AML-193 (cell line): ENCODE measurements at places on chromosomes 11 and 22.

DNA sequence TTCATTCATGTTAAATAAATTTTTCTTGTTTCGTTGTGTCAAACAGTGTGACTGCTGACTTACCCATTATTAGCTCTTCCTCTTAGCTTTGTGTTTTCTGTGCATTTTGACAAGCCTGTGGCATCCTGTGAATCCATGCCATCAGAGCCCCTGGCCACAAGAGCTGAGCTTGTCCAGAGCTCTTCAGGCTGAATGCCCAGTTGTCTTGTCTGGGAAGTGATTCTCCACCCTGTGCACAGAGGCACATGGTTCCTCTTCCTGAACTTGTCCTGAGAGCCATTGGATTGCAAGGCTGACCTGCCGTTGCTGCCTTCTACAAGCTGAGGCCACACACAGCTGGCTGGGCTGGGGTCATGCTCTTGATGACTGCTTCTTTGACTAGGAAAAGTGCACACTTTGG, 64.1 kb downstream of the PPP6R3 start:
- no peak for DNase-seq

DNA sequence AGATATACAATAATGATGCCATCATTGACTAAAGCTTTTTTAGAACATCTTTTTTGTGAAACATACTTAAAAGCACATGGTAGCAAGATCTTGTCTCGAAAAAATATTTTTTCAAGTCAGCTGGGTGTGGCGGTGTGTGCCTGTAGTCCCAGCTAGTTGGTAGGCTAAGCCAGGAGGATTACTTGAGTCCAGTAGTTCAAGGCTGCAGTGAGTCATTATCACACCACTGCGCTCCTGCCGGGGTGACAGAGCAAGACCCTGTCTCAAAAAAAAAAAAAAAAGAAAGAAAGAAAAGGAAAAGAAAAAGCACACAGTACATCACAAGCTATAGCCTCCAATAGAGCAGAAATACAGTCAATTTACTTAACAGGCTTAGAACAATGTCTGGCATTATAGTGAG, 37.0 kb downstream of the ENTHD1 start:
- no peak for DNase-seq

DNA sequence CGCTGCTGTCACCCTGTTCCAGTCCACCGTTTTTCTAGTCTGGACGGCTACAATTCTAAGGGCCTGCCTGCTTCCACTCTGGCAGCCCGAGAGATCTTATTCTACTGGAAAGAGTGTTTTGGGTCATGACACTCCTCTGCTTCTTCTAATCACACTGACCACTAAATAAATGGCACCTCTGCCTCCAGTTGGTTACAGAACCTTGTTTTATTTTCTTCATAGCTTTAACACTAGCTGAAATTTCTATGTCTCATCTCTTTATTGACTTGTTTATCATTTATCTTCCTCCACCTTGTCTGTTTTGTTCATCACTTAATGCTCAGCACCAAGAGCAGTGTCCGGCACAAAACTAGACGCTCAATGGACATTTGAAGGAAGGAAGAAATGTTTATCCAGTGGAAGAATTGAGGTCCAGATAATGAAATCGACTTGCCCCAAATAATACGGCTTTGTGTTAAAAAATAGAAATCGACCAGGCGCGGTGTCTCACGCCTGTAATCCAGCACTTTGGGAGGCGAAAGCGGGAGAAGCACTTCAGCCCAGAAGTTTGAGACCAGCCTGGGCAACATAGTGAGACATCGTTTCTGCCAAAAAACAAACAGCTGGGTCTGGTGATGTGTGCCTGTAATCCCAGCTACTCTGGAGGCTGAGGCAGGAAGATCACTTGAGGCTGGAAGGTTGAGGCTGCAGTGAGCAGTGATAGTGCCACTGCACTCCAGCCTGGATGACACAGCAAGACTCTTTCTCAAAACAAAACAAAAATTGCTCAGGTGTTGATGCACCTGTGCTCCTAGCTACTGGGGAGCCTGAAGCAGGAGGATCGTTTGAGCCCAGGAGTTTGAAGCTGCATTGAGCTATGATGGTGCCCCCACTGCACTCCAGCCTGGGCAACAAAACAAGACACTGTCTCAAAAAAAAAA, 693 bp upstream of the PRR14L start:
- DNase-seq, result no peak

DNA sequence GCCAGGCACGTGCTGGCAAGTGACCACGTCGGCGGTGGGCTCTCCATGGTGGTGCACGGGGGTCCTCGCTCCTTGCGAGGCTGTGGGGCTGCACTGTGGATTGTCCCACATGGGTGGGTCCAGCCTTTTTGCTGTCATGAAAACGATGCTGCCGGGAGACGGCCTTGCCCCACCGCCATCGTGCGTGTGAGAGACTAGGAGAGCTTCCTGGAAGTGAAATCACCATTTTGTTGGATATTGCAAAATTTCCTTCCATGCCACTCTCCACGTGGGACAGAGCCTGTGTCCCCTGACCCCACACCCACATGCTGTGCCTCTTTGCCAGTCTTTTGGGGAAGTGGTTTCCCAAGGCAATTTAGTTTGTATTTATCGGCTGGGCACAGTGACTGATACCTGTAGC, 18.2 kb upstream of the GRAMD4 start:
- DNase-seq, result peak; percentile 94

DNA sequence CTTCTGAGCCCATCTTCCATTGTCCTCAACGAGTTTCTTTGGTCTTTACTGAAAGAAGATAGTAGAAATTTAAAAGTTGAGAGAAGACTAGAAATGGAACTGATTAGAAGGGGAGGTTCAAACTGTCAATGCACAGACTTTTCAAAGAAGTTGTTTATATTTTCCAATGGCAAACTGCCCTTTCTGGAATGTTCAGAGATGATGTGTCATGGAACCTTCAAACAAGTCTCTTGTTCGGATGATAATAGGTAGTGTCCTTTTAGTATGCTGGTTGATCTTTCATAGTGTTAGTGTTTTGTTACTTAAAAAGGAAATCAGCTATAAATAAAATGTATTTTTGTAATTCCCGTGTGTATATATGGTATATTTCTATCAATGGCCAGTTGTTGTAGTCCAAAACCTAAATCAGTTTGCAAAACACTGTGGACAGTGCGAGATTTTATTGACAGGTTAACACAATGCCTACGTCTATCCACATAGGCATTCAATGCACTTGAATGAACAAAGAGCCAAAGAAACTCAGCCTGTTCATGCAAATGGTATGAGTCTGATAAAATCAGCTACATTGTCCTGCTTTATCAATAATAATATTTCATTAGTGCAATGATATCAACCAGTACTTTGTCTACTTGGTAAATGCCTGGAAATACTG, 30.9 kb downstream of the C11orf91 start:
- no peak for DNase-seq

- DNase-seq, result no peak
Observed at GRCh38 chr11:1479006-1479677, 7.4 kb downstream of the MOB2 start.

GRCh38 chr11:69637941-69638871, 2.8 kb upstream of the CCND1 start:
- DNase-seq, result no peak

DNA sequence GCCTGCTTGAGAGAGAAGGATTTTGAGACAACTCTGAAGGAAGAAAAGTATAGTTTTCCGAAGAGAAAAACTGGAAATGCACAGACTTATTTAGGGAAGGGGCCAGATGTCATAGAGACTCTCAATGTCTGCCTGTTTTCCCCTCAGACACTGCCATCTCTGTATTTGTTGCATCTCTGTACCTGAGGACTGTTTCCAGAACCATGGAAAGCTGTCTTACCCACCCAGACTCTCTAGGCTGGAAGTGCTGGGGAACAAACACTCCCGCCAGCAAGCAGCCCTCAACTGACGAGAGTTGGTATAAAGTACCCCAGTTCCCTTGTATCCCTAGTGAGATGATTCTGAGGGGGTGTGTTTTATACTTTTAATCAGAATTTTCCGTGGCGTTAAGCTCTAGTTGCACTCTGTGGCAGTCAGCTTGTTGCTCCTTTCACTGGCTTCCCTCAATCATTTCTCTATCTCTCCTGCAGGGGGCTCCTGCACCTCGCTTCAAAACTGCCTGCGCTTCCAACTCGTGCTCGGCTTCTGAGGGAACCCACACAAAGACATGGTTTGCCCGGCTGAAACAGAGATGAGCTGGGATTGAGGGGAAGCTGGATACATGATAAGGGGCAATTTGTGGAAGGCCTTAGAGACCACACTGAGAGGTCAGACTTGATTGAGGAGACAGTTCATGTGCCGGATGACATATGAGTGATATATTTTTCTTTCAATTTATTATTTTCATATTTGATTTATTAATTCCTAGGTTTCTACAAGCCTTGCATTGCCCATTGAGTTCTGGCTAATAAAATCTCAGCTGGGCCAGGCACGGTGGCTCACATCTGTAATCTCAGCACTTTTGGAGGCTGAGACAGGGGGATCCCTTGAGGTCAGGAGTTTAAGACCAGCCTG, 36.9 kb upstream of the CLPB start:
- peak; percentile 81 for DNase-seq

- no peak for DNase-seq
Observed at GRCh38 chr11:57359896-57360690, 20.9 kb downstream of the PRG3 start.

DNA sequence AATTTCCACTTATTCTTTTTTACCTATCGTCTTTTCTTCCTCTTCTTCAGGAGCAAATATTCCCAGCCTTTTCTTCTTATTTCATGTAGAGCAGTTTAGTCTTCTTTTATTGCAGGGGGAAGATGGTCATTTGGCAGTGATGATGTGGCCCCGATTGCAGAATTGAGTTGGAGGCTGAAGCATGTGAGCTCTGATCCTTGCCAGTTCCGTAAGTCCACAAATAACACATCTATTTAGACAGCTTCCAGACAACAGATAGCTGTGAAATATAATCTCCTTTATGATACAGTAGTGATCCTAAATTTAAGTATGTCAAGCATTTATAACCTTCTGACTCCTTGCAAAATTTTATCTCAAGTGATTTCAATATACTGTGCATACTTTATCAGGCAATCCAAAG, 27.5 kb downstream of the REXO2 start:
- no peak for DNase-seq

GRCh38 chr22:19065298-19065859, 56.8 kb downstream of the DGCR2 start:
- no peak for DNase-seq

DNA sequence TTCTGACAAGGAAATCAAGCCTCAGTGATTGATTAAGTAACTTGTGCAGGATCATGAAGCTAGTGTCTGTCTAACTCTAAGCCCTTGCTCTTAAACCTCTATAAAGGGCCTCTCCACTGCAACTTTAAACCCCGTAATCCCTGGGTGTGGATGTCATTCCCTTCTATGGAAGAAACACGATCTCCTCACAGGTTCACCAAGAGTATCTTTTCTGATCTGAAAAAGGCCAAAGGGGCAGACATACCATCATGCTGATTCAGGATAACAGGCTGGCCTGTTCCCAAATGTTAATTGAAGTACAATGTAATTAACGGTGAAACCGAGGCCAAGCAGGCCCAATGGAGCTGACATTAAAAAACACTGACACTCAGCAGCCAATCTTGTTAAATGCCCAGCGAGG, 17.1 kb downstream of the TTC12 start:
- no peak for DNase-seq

DNA sequence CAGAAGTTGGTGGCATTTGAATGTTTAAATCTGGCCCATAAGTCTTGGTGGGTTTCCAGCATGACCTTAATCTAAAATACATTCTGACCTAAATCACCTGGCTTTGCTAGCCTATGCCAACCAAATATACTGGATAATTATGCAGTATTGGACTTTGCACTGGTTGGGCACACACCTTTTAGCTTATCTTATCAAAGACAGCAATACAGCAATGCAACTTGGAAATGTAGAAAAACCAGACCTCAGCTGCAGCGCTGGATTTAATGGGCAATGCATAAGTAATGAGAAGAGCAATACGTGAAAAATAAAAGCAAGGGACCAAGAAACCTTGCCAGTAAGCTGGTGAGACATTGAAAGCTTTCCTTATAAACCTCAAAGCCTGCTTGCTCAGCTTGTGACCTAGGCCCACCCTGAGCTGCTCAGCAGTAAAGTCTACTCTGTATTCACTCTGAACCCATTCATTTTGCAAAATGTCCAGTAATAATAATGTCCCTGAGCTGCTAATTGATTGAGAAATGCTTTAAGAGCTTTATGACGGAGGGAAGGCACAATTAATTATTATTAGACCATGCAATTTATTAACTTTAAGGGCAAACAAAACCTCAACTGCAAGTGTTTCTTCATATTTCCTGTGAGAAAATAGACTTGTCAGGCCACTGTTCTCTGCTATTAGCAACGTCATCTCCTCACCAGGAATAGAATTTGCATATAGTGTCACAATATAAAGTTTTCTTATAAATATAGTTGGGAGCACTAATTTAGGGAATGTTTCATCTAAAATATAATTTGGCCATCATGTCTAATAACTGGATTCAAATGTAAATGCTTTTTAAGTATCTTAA, 49.4 kb upstream of the CEP295 start:
- peak; percentile 53 for DNase-seq

DNA sequence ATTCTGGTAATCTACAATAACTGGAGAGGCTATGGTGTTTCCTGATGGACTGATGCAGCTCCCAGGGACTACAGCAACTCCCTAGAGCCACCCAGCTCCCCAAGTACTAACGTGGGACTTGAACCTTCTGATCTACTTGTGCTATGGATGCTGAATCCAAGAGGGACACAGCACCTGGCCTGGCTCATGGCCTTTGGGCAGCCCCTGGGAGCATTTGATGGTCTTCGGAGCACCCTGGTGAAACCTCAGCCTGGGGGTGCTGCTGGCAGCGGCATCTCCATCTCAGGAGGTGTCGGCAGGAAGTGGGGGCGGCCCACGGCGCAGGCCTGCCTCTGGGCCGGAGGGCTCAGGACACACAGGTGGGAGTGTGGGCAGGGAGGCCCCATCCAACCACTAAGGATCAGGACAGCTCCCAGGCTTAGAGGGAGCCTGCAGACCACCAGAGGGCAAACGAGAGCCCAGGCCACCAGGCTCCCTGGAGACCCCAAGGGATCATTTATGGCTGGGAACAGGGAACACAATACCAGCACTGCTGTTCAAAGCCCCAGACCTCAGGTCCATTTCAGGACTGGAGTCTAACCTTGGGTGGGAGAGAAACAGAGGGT, 8.7 kb downstream of the EHD1 start:
- no peak for DNase-seq

DNA sequence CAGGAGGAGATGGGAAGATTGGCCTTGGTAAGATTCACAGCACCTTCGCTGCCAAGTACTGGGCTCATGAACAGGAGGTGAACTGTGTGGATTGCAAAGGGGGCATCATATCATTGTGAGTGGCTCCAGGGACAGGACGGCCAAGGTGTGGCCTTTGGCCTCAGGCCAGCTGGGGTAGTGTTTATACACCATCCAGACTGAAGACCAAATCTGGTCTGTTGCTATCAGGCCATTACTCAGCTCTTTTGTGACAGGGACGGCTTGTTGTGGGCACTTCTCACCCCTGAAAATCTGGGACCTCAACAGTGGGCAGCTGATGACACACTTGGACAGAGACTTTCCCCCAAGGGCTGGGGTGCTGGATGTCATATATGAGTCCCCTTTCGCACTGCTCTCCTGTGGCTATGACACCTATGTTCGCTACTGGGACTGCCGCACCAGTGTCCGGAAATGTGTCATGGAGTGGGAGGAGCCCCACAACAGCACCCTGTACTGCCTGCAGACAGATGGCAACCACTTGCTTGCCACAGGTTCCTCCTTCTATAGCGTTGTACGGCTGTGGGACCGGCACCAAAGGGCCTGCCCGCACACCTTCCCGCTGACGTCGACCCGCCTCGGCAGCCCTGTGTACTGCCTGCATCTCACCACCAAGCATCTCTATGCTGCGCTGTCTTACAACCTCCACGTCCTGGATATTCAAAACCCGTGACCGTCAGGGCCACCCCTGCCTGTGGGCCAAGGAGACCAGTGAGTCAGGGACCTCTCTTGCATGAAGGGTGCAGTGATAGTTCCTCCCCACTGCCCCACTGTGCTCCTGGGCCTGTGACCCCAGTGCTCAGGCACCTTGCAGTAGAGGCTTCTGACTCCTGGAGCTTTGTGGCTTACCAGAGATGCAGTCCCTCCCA, 83.6 kb downstream of the BCR start:
- no peak for DNase-seq
